ENCODE measurements at places on chromosomes 2 and 18.

DNA sequence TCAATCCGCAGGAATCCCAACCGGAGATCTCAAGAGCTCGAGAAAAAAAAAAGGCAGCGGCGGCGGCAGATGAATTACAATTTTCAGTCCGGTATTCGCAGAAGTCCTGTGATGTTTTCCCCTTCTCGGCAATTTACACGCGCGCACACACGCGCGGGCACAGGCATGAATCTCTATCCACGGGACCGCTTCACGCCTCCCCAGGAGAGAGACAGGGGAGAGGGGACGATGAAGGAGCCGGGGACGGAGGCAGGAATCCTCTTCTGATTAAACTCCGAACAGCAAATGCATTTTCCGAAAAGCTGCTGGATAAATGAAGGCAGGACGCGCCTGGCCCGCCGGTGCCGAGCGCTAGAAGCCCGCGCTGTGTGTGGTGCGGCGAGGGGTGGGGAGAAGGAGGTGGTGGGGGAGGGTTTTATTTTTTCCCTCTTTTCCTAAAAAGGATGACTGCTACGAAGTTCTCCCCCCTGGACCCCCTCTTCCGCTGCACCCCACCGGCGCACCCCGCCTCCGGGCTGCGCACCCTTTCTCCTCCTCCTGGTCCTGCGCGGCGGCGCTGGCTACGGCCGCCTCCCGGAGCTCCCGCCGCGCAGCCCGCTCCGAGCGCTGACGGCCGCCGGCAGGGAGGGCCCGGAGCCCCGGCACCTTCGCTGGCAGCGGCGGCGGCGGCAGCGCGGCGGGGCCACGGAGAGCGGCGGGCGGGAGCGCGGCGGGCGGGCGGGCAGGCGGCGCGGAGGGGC, at the start of gene BCL2:
TSS of gene BCL2 (minus strand) at position 387 of the 740 bp plus-strand sequence.
- no peak for DNase-seq

GRCh38 chr18:13259701-13260100, 41.1 kb downstream of the LDLRAD4 start:
- no peak for DNase-seq

- no peak for DNase-seq
Observed at GRCh38 chr2:51782921-51783765, 751.2 kb upstream of the NRXN1 start.

GRCh38 chr2:146927080-146927711, 917.6 kb upstream of the ACVR2A start:
- no peak for DNase-seq

GRCh38 chr2:48734576-48735303, 20.8 kb downstream of the LHCGR start:
- DNase-seq, result no peak

DNA sequence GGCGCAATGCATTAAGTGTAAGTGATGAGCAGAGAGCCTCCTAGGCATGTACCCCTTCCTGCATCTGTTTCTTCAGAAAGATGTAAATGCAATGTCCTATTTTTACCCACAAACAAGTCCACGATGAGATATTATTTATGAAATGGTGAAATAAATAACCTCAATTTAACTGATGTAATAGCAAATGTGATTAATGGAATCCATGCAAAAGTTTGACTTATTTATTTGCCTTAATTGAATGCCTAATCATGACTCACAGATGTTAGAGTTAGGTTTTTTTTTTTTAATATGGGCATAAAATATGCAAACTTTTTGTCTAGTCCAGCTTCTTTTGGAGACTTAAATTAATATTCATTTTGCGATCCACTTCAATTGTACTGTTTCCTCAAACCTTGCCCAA, 67.7 kb upstream of the ITGA4 start:
- DNase-seq, result no peak
